Sigmoid colon (tissue), 7 donors: ENCODE measurements at places on chromosomes 12 and 14.

- H3K4me1 ChIP-seq = peaks cover 44% of the 10 kb centered on the region
- no peak overlapping the region for H3K27ac ChIP-seq
- DNase-seq = no peak
- no peak overlapping the region for H3K4me3 ChIP-seq
- no peaks in the 10 kb centered on the region for H3K27me3 ChIP-seq
Measured at GRCh38 chr12:69516950-69517349, 46.8 kb downstream of the FRS2 start.

DNA sequence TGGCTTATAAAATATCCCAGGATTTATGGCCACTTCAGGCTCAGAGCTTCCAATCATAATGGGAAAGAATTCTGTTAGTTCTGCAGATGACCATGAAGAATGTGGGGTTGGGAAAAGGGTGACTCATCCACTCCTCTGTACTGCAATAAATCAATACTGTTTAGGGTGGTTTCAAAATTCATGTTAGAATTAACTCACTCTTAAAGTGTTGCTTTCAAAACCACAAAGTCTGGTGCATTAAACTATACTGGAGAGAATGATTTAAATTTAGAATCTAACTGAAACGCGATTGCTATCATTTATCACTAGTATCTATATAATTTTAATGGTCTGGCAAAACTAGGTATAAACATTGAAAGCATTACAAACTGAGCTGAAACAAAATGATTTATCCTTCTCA lies 798 bp downstream of the CCDC198 start:
- no peak for DNase-seq
- H3K36me3 ChIP-seq = no peaks in the 10 kb centered on the region
- H3K4me1 ChIP-seq = no peaks in the 10 kb centered on the region

DNA sequence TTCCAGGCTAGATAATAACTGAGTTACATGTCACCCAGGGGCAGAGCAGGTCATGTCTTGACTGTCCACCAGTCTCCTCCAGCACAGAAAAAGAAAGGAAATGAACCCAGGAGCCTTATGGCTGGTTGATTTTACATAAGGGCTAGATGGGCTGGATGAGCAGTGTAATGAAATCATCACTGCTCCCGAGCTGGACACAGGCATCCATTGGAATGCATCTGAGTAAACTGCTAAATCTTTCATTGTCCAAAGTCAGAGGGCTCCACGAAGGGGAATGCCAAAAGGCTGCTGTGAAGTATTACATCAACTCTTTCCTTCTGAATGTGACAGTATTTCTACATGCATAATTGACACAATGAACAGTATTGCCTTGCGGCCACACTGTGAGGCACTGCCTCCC lies 30.1 kb upstream of the TSPAN11 start:
- H3K4me3 ChIP-seq = no peak overlapping the region
- DNase-seq = no peak
- peaks cover 10% of the 10 kb centered on the region for H3K4me1 ChIP-seq
- no peaks in the 10 kb centered on the region for H3K27me3 ChIP-seq
- H3K36me3 ChIP-seq = no peaks in the 10 kb centered on the region
- no peak overlapping the region for H3K27ac ChIP-seq

DNA sequence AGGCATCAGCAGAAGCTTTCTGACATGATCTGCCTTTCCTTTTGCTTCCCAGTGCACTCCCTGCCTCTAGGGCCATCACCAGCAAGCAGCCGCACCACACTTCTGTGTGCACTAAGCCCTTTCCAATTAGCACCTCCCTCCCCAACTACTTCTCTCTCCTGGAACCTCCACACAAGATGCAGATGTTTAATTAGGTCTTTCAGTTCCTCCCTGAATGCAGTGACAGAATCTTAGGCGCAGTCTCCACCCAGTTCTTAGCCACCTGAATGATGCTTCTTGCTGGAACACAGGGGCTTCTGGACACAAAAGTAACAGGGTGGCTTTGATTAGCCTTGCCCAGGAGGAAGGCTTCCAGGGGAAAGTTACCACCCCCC lies 32.9 kb downstream of the NIN start:
- no peak overlapping the region for H3K4me3 ChIP-seq
- no peaks in the 10 kb centered on the region for H3K4me1 ChIP-seq
- no peaks in the 10 kb centered on the region for H3K36me3 ChIP-seq
- no peak overlapping the region for H3K27ac ChIP-seq
- no peak for DNase-seq
- no peaks in the 10 kb centered on the region for H3K27me3 ChIP-seq

- H3K4me3 ChIP-seq = no peak overlapping the region
- no peak overlapping the region for H3K27ac ChIP-seq
- H3K27me3 ChIP-seq = no peaks in the 10 kb centered on the region
- no peaks in the 10 kb centered on the region for H3K36me3 ChIP-seq
- no peak for DNase-seq
- peaks cover 6% of the 10 kb centered on the region for H3K4me1 ChIP-seq
Measured at GRCh38 chr14:33163600-33163999, 224.9 kb downstream of the NPAS3 start.
